Cortex of kidney (tissue), 1 donor: ENCODE measurements at places on chromosomes 4 and X.

GRCh38 chr4:122784261-122784660 lies 42.4 kb upstream of the FGF2 start:
- no peak for DNase-seq

DNA sequence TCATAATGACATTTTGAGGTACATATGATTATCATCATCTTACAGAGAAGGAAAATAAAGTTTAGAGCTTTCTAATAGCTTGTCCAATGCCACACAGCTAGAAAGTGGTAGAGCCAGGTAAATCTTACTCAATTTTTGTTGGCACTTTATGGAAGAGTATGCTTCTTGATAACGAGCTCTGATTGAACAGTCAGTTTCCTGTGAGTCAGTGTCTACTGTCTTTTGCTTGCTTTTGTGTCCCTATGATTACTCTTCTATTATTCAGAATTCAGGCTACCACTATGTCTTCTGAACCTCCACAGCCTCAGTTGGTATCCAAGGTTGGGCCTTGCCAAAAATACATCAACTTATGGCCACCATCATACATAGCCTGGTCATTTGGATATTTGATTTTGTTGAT lies 2.6 kb downstream of the FAAH2 start:
- no peak for DNase-seq

- no peak for DNase-seq
These were observed 834.2 kb upstream of the GALNTL6 start for GRCh38 chr4:170978990-170979389.

DNA sequence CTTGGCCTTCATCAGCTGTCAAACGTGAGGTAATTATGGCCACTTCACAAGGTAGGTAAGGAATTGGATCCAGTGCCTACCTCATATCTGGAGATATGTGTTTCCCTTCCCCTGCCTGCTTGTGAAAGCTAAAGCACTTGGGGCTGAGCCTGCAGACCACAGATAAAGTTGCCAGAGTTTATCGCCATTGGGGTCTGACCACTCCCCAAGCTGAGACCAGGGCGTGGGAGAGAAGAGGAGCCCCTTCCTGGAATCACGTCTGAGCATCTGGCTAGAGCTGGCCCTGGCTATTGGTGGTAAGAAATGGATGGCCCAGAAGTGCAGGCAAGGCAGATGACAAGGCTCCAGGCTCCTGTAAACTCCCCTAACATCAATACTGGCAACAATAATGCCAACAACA lies 2.7 kb downstream of the ALAS2 start:
- DNase-seq = no peak

DNA sequence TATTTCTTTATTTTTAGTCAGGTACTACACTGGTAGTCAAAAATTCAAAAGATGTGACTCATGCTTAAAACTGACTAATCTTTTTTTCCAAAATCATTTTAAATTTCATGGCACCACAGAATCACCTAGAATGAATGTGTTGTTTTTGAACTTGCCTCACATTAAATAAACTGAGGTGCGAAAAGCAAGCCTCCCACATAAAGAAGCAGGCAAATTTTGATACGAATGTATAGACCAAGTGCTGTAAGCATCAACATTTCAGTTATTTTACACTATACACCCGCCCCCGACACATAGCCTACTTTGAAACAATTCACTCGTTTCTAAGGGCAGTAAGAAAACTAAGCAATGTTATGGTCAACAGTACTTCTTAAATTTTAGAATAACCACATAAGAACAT lies 94.3 kb downstream of the MRPL1 start:
- no peak for DNase-seq

DNA sequence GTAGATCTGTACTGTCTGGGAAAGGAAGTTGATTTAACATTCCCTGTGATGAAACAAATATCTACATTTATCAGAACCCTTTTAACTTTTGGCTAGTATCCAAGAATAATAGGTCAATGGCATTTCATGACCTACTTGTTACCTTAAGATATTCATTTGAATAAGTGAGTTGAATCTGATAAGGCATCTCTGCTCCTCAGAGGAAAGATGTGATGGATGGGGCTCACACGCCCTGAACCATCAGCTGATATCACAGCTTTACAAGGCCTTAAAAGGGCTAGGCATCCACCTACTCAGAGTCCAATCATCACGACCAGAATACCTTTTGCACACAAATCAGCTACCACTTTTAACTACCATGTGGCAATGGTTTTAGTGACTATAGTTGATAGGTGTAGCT lies 90.2 kb upstream of the PDLIM3 start:
- DNase-seq = no peak

GRCh38 chr4:18850867-18851266 lies 829.3 kb upstream of the LCORL start:
- no peak for DNase-seq

DNA sequence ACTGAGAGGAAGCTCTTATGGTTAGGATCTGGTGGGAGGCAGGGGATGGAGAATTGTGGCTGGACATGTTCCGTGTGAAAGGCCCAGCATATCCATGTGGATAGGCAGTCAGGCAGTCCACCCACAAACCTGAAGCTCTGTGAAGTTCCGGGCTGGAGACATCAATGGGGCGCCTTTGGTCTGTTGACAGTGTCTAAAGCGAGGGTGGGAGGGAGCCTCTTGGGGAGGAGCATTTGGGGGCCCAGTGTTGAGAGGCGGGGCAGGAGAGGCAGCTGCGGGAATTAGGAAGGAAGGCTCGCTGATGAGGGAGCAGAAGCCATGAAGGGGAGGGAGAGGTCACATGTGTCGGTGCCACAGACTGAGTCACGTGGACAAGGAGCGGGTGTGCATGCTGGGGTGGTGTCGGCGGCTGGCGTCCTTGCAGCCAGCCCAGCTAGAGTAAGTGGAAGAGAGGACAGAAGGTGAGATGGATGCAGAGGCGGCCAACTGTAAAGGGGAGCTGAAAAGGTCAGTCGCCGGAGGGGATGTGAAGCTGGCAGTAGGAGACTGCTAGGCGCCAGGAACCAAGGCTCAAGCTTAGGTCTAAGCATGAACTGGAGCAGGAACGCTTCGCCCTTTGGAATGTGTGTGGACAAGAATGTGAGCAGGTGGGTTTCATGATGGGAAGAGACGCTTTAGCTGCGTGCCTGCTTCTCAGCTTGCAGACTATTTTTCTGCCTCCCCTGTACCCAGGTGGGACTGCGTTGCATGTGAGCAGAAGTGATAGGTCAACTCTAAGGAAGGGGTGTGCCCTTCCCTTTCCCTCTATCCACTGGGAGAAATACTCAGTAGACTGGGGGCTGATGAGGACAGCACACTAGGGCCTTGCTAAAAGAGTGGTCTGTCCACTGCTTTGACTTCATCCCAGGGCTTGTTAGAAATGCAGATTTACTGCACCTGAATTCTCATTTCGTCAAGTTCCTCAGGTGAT lies 44.0 kb upstream of the TLR2 start:
- no peak for DNase-seq

GRCh38 chr4:15945516-15945915 lies 7.0 kb upstream of the FGFBP1 start:
- no peak for DNase-seq

- DNase-seq = no peak
These were observed 415.2 kb downstream of the TRIML1 start for GRCh38 chr4:188554413-188554812.

DNA sequence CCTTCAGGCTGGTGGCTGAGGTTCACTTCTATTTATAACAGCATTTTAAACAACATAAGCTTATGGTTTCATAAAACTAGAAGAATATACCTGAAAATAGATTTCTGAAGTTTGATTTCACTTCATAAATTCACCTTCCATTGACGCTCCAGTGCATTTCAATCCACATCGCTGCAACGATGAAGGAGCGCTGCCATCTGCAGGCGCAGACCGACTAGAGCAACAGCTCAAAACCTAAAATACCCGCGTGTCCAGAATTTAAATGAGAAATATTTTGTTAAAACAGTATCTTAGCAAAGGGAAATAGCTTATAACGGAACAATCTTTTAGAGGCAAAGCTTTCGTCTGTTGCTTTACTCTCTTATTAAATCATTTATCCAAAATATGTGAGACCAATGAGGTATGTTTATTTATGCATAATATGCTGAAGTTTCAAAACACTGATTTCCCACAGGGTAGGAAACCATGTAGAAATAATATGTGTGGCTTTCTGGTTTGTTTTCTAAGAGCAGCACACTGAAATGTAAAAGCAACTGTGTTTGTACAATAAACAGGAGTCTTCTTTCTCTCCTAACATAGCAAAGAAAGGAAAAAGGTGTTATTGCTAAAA lies 816.4 kb upstream of the FRG1 start:
- no peak for DNase-seq

GRCh38 chrX:53116101-53116500 lies 22.2 kb downstream of the KANTR start:
- no peak for DNase-seq

GRCh38 chr4:87669373-87669772 lies 19.3 kb downstream of the DMP1 start:
- no peak for DNase-seq

- DNase-seq = no peak
These were observed 126.0 kb upstream of the LDB2 start for GRCh38 chr4:17024425-17024824.

- DNase-seq = no peak
These were observed 16.6 kb downstream of the TRIM2 start for GRCh38 chr4:153220682-153221395.

DNA sequence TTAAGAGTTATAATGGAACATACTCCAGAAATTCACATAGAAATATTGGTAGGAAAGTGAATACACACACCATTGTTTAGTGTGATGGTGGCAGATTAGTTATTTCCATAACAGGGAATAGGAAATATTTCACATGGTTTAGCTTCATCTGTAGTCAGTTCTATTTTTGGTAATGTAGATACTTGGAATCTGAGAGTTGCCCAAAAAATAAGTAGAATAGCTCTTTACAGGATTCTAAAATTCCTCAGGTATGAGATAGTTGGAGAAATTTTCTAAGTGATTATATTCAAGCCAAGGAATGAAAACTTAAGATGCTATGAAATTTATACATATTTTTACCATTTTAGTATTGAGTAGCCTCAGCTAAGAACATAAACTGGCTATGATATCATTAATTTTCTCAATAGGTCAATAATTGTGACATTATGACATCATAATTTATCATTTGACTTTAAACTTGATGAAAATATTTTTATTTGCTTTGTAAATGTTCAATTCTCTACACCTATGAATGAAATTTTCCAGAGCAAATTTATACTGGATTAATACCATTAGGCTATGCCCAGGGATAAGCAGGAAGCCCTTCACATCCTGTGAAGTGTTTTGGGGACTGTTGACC lies 35.8 kb downstream of the CPEB2 start:
- no peak for DNase-seq

DNA sequence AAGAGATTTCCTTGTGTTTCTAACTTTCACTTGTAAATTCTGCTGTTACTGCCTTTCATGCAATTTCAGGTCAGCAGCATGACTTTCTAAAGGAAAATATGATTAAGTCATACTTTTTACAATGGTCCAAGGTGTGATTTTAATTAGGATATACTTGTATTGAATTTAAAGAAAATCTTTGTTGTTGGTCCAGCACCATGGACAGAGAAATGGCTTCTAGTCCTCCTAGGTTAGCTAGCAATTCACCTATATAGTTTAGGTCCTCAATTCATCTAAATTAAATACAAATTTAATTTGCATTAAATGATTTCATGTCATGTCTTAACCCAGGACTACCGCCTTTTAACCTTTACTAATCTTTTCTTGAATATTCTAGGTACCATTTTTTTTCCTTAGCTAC lies 304.9 kb upstream of the RPS6KA3 start:
- no peak for DNase-seq

GRCh38 chr4:14151101-14151500 lies 523.6 kb upstream of the BOD1L1 start:
- no peak for DNase-seq

- no peak for DNase-seq
These were observed 110.1 kb downstream of the LARP7 start for GRCh38 chr4:112747036-112747435.

DNA sequence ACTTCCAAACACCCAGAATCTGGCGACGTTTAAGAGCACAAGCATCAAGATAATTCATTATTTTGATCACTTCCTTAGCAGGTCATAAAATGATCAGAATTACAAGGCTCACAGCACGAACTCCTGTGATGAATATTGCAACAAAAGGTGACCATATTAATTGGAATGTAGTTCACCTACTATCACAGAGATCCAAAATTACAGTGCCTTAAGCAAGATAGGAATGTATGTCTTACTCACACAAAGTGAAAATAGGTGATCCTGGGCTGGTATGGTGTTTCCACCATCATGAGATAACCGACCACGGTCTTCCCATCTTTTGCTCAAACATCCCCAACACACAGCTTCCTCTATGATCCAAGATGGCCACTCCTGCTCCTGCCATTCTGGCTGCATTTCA lies 131.2 kb downstream of the SCFD2 start:
- no peak for DNase-seq

DNA sequence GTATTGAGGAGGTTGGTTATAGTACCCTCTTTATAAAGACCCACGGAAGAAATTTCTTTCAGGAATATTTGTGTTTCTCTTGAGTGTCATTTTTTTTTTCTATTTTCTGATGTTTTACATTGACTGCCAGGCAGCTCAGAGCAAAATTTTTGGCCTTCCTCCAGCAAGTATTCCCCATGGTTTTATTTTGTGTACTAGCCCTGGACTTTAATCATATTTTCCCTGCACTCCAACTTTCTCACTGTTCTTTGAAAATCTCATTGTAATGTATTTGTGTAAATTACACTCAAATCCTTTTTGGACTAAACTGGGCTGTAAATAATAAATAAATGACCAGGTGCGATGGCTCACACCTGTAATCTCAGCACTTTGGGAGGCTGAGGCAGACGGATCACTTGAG lies 45.6 kb upstream of the USP46 start:
- no peak for DNase-seq

DNA sequence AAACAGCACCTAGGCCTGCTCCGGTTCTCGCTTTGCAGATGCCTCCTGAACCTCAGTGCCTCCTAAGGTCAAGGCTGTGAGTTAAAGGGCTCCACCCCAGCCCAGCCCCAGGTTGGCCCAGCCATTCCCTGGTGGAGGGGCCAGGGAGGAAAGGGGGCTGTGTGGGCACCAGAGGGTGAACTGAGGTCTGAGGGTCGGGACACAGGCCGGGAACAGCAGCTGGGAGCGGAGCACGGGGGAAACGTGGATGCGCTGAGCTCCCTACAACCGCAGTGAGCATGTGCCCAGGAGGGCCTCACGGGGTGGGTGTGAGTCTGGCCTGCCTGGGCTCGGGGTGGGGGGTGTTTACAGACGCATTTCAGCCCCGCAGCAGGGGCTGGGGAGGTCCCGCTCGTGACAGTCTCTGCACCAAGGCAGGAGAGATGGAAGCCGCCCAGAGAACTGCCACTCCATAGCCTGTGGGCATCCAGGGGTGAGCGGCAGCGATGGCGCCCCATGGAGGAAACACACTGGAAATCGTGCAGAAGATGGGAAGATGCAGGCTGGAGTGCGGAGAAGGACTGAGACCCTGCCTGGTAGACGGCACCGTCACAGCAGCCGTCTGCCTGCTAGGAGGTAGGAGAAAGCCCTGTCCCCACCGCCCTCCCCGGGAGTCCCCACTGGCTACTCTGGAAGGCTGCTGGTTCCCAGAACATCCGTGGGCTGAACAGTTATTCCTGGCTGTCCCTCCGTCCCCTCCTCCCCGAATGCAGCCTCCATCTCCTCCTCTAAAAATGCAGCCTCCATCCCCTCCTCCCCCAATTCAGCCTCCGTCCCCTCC lies 9.9 kb upstream of the SLC25A6 start:
- no peak for DNase-seq

- DNase-seq = no peak
These were observed 35.7 kb upstream of the FAM241A start for GRCh38 chr4:112109360-112110058.

GRCh38 chr4:110953191-110953590 lies 330.3 kb upstream of the PITX2 start:
- no peak for DNase-seq
